ENCODE measurements at places on chromosomes 16 and 17.

DNA sequence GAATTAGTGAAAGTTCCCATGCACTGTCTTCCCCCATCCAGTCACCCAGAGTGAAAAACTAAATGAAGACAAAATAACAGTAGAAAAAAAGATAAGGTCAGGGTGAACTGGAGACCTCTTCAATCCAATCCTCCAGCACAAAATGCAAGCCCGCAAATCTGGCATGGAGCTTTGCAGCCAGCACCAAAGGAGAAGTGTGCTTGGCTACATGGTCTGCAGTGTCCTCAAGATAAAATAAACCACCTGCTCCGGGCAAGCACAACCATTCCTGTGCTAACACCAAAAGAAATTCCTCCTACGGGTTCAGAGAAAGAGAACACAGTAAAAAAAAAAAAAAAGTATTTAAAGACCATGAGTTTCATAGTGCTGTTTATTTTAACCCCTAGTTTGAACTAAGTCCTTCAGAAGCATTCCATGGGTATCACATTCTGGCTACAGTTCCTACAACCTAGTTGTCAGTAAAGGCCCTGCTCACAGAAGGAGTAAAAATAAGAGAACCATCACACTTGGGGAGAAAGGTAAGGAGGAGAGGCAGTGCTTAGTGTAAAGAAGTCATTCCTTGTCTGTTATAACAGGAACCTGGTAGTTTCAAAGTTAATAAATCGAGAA lies 109.1 kb downstream of the GAS7 start:
- no peak for DNase-seq

DNA sequence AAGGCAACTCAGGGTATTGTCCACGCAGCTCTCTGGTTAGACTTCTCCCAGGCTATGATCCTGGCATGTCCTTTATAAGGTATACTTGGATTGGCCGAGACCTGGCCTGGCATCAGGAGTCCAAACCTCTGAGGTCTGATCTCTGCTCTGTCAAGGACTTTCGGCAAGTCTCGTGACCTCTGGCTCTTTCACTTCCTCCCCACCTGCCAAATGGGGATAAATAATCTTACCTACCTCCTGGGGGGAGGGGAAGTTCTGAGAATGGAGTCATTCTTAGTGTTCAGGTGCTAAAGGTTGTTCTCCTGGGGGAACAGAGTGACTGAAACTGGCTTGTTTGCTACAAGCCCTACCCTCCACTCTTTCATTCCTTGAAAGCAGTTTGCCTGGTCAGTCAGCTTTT lies 7.6 kb downstream of the ATXN1L start:
- DNase-seq = no peak

DNA sequence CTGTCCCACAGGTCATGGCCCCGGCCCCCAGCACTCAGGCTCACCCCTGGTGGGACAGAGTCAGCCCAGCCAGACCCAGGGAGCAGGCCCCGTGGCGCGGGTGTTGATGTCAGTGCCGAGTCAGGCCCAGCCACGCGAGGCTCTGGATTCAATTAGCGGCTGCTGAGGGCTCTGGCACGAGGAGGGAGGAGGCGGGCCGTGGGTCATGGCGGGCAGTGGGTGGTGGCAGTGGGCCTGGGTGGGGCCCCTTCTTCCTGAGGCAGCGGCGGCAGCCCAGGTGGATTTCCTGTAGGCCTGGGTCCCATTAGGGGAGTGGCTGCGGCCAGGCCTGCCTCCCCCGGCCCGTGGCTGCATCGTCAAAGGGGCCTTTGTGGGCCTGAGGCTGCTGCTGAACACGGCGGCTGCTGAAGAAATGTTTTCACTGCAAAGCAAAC lies 12.9 kb downstream of the VASN start:
- DNase-seq = no peak

DNA sequence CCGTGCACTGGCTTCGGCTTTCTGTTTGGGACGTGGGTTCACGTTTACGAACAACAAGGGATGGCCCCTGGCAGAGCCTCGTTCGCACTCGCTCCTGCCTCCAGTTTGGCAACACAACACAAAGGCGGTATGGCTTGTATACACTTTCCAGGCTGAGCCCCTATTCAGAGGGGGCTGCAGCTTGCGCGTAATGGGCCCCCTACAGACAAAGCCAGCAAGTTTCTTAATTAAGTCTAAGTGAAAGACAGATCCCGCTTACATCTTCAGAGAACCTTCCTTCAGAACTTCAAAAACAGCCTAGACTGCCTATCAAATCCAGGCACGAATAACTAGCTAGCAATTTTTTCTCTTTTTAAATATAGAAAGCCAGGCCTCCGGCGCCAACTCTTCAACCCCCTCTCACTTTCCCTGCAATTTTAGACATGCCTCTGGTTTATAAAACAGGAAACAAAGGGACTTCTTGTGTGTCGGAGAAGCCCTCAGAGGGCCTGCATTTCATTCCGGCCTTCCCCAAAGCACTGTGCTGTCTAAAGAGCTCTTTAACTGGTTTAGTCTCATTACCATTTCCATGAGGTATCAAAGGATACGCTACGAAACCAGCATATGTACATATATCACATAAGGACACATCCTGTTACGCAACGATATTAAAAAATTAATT lies 244.9 kb downstream of the STX8 start:
- no peak for DNase-seq

DNA sequence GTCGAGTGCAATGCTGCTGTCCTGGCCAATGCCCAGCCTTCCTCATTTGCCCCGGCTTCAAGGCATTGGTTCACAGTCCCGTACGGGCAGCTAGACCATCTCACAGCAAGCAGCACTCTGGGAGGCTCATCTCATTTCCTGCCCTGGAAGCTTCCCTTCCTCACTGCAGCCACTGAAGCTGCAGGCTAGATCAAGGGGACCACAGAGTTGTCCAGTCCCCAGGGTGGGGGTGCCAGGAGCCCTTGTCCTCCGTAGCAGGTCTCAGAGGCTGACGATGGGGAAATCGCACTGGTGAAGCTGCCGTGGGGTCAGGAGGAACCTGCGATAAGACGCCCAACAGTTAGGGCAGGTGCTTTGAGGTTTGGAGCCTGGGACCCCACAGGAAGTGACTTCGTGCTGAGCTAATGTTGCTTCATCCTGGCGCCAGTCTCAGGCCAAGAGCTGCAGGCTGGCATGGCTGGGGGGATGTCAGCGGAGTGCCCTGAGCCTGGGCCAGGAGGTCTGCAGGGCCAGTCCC lies at the start of gene SPNS3:
TSS of gene SPNS3 (plus strand) at position 426 of the 517 bp plus-strand sequence. CDS start at position 454, 28 bp downstream.
- DNase-seq = peak; percentile 14

DNA sequence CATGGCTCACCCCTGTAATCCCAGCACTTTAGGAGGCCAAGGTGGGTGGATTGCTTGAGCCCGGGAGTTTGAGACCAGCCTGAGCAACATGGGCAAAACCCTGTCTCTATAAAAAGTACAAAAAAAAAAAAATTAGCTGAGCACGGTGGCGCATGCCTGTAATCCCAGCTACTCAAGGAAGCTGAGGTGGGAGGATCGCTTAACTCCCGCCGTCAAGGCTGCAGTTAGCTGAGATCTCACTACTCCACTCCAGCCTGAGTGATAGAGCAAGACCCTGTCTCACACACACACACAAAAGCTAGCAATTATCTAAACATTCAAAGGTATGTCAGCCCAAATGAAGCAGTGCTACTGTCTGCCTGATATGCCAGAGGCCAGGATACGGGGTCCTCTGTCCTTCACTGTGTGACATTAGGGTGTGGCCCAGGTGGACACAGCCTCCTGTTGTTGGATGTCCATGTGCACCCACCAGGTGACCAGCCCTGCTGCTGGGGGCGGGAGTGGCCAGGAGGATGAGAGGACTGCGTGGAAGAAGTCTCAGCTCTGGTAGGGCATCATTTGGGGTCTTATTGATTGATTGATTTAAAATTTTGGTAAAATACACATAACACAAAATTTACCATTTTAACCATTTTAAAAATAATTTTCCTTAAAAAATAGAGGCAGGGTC lies 3.9 kb downstream of the NLRC3 start:
- DNase-seq = no peak

DNA sequence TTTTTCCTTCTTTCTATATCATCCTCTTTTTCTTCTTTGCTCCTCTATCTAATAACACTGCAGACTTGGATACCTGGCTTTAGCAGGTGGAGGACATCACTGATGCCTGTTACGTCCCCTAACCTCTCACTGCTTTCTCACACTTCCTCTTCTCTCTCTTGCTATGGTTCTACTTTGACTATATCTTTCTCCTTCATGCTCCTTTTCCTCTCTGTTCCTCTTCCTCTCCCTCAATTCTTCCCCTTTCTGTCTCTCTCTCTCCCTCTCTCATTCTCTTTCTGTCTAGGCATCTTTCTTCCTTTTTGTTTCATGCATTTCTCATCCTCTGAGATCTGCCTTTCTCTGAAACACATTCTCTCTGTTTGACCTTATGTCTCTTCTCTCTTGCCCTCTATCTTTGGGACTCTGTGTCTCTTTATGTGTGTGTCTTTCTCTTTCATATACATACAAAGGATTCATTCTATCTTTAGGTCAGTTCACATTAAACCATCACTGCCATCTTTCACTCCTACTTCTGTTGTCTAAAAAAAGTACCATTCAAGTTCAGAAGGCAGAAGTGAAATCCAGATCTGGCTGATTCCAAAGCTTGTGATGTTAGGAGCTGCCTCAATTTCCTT lies 353.7 kb downstream of the SHISA9 start:
- no peak for DNase-seq

DNA sequence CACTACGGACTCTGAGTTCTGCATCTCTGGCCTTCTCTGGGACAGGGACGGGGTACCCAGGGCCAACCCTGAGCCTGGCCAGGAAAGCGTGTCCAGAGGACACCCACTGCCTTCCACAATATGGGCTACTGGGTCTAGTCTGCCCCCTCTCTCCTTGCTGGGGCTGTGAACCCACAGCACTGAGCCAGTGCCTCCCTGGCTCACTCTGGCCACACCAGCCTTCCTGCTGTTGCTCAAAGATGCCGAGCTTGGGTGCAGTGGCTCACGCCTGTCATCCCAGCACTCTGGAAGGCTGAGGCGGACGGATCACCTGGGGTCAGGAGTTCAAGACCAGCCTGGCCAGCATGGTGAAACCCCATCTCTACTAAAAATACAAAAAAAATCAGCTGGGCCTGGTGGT lies 24.8 kb downstream of the PITPNM3 start:
- no peak for DNase-seq

GRCh38 chr17:28623696-28624095 lies 9.7 kb upstream of the RSKR start:
- no peak for DNase-seq

GRCh38 chr16:54591816-54592246 lies 305.2 kb upstream of the IRX3 start:
- no peak for DNase-seq

DNA sequence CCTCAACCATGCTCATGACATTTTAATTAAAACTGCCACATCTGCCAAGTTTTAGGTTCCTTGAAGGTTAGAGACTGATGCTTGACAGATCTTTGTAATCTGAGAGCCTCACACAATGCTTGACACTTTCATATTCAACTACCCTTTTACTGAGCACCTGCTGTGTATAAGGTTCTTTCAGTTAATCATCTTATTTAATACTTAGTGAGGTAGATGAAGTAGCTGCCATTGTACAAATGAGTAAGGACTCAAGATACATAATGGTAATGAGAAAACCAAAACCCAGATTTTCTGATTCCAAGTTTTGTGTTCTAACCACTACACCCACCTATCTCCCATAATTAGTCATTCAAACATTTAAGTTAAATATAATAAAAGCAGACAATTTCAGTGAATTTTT lies 35.4 kb upstream of the ARL6IP1 start:
- DNase-seq = no peak

GRCh38 chr17:35468475-35468874 lies 19.9 kb upstream of the SLFN13 start:
- DNase-seq = no peak

- no peak for DNase-seq
Measured at GRCh38 chr17:78170692-78171590, 2.6 kb downstream of the SYNGR2 start.

DNA sequence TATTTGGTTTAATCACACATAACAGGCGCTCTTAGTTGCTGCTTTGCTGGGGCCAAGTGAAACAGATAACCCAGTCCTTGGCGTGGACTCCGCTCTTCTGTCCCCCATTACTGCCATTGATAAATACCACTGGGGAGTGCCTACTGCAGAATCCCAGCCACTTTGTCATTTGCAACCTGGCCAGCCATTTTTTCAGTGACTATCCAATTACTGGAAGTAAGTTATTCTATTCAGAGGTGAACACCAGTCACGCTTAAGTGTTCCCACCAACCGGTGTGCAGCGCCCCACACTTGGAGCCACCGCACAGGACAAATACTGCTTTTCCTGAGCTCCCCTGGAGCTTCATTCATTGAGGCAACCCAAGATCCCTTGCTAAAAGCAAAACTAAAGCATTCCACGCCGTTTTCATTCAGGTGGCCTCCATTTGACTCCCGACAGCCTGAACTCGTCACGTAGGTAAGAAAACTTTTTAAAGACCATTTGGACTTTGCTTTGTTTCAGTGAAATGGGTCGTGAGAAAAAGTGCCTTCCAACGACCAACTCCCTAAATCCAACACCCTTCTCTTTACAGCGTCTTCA lies 1.8 kb downstream of the USP7 start:
- DNase-seq = no peak

DNA sequence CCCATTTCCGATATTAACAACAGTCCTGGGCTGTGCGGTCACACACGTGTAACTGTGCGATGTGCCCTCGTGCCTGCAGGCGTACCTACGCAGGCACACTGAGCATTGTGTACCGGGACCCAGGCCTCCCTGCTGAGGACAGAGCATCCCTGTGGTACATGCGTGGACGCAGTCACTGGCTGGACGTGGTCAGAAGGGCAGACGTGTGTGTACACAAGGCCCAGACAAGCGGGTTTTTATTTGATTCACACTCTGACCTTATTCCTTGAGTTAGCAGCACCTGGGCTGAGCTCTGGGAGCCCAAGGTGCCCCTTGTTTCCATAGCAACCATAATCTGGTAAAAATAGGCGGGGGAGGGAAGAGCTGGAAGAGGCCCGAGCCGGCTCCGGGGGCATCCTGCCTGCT lies 19.5 kb downstream of the RAP1GAP2 start:
- DNase-seq = no peak

DNA sequence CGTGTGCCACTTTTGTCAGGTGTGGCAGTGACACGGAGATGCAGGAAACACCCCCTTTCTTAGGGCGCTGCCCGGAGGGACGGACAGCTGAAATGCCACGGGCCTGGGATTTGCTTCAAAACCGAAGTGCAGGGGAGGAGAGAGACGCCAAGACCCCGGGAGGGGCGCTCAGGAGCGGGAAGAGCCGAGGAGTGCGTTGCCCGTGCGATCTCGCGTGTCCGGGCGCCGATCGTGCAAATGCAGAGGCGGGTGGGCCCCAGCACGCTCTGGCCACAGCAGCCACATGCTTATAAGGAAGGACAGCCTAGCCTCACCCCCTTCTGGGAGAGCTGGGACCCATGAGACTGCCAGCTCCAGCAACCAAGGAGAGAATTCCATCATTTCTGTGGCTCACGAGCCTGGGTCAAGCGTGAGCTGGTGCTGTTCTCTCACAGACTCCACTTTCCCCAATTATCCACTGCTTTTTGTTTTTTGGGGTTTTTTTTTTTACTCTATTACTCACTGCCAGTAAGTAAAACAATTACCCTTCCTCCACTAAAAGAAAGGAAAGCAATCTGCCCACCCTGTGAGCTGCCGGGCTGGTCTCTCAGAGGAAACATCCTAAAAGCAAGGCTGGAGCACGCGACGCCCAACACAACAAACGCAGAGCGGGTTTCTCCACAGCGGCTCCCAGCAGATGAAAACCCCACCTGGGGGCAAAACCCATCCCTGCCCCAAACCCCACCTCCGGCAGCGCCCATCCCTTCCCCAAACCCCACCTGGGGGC lies 27.2 kb upstream of the C16orf95 start:
- no peak for DNase-seq
